DMS79 treated with DMSO at 0.1 percent for 48 hours (cell line): ENCODE measurements at places on chromosomes 6 and 20.

- DNase-seq, result no peak
These were observed 142.2 kb upstream of the ATXN1 start for GRCh38 chr6:16903470-16903869.

DNA sequence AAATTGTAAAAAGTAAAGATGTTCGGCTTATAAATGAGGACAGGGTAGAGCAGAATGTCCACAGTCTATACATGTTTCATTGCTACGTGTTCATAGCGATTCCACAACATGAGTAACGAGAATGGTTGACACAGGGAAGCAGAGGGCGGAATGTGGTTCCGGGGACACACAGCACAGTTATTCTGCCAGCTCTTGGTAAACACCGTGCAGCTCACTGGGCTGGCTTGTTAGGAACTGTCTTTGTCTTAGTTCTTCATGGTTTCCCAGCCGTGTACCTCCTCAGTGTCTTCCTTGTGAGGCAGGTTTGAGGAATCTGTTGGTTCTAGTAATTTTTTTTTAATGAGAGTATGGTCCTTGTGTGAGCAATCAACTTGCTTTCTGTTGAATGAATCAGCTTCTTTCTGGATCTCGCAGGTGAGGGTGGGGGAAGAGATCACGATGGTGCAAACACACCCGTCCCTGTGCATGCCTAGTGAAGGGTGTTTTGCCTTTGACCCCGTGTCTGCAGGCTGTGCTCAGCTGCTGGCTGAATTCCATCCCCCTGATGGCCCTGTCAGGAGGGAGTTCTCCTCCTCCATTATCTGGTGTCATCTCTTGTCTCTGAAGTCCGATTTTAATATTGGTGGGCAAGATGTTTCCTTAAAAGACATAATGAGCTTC, 168.2 kb downstream of the SMOC2 start:
- DNase-seq, result no peak

GRCh38 chr6:137736911-137737310, 130.1 kb upstream of the TNFAIP3 start:
- DNase-seq, result no peak

DNA sequence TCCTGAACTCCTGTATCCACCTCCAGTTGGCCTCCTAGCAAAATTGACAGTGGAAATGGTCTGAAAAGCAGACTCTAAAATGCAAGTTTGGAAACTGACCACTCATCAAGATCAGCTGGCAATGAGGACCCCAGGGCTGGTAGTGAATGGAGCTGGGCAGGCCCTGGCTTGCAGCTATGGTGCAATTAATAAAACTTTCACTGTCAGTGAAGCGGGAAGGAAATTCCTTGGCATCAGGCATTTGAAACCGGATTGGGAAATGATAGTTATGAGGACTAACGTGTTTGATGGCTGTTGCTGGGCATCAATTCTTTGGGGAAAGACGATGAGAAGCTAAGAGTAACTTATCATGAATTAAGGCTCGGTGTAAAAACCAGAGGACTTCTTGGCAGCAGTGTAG, 19.1 kb downstream of the SIRPB1 start:
- DNase-seq, result no peak

- peak; percentile 71 for DNase-seq
These were observed 226.2 kb downstream of the TTLL2 start for GRCh38 chr6:167550941-167551627.
